Activated CD4-positive, alpha-beta memory T cell treated with anti-CD3 and anti-CD28 coated beads for 36 hours (primary cell): ENCODE measurements at places on chromosomes 7 and 10.

DNA sequence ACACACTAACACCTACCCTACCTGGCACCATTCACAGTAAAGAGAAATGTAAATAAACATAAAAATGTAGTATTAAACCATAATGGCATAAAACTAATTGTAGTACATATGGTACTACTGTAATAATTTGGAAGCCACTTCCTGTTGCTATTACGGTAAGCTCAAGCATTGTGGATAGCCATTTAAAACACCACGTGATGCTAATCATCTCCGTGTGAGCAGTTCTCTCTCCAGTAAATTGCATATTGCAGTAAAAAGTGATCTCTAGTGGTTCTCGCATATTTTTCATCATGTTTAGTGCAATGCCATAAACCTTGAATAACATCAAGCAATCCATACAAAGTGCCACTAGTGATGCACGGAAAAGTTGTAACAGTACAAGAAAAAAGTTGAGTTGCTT is 75.4 kb downstream of the CFTR start:
- no peak for DNase-seq
- H3K27me3 ChIP-seq: no peaks in the 10 kb centered on the region
- no peak overlapping the region for H3K27ac ChIP-seq
- no peaks in the 10 kb centered on the region for H3K36me3 ChIP-seq

DNA sequence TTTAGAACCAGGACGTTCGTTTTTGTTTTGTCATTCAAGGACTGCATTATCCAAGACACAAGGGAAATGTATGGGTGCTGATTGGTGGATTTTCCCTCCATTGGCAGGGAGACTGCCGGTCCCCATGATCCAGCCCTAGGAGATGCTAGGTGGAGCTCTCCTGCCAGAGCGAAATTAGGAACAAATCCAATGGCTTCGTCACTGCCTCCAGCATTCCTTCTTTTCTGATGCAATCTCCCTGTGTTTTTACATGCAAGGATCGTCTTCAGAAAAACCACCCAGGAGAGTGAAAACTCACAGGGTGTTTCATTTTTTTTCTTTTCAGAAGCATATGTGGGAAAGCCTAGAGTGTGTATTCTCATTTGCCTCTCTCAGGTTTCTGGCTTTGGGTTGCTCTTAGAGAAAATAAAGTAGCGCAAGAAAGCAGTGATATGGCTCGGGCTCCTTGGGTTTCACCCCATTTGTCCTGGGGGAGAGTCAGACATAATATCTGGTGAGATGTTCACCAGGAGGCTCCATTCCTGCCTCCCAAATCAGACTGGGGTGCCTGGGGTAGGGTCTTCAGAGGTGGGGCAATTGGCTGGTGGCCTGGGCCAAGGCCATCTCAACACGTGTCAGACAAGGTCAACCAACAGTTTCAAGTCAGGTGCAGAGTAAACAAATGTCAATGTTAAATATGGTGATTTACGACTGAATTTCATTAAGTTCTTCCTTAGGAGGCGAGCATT is 450.9 kb upstream of the MKI67 start:
- no peak for DNase-seq
- H3K27me3 ChIP-seq: peaks cover 3% of the 10 kb centered on the region
- H3K36me3 ChIP-seq: no peaks in the 10 kb centered on the region
- no peak overlapping the region for H3K27ac ChIP-seq
- no peak overlapping the region for H3K4me3 ChIP-seq
- H3K4me1 ChIP-seq: no peaks in the 10 kb centered on the region

DNA sequence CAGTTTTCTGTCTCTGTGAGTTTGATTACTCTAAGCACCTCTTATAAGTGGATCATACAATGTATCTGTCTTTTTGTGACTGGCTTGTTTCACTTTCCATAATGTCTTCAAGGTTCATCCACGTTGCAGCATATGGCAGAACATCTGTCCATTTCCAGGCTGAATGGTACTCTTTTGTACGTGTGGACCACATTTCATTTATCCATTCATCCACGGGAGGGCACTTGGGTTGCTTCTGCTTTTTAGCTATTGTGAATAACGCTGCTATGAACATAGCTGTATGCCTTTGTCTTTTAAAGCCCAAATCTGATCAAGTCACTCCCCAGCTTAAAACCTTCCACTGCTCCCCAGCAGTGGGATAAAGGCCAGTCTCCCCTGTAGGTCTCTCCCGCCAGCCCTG is 31.5 kb downstream of the EGFR start:
- H3K27me3 ChIP-seq: peaks cover 3% of the 10 kb centered on the region
- H3K4me1 ChIP-seq: no peaks in the 10 kb centered on the region
- no peak overlapping the region for H3K4me3 ChIP-seq

DNA sequence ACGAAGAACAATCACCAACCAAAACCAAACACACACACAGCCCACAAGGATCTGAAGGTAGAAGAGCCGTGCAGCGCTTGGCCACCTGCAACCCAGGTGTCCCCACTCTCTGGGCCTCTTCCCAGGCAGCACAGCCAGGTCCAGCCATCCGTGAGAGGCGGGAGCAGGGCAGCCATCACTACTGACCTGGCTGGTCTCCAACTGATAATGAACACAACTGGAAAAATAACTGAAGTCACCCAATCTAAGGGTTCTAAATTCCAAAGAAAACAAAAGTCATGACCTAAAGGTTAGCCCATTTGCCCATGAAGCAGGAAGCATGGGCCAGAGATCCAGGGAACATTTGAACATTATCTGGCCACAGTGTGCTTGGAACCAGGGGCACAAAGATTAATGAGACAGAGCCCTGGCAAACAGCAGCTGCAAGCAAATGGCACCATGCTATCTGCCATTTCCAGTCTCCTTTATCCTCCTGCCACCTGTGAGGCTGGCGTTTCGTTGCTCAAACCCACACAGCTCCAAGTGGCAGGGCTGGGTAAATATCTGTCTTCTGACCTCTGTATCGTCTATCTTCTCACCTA is 207.9 kb downstream of the TNS3 start:
- H3K36me3 ChIP-seq: no peaks in the 10 kb centered on the region
- H3K4me1 ChIP-seq: no peaks in the 10 kb centered on the region
- H3K4me3 ChIP-seq: no peak overlapping the region
- H3K27ac ChIP-seq: no peak overlapping the region

DNA sequence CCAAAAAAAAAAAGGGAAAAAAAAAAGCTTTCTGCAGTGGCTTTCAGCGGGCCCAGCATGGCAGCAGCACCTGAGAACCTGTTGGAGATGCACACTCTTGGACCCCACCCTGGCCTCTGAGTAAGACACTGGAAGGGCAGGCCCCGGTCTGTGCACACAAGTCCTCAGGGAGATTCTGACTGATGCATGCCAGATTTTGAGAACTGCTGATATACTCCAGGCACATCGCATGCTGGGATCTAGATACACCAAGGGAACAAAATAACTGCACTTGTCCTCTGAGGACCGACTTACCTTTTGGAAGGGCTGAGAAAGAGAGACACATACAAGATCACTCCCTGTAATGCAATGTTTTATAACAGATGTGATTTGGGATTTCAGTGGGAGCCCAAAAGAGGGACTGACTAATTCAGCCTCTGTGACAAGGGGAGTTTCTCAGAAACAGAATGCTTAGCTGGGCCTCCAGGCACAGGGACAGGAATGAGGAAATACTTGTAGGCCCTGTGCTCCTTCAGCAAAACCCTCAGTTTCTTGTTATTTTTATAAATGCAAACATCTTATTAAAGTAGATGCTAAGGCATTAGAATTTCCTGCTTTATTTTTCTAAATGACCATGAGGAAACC is 8.2 kb downstream of the EGFR start:
- DNase-seq: no peak
- no peaks in the 10 kb centered on the region for H3K4me1 ChIP-seq
- H3K27me3 ChIP-seq: peaks cover 21% of the 10 kb centered on the region
- H3K27ac ChIP-seq: no peak overlapping the region
- H3K36me3 ChIP-seq: no peaks in the 10 kb centered on the region
- no peak overlapping the region for H3K4me3 ChIP-seq

- DNase-seq: no peak
- H3K27me3 ChIP-seq: peaks cover 10% of the 10 kb centered on the region
- no peak overlapping the region for H3K27ac ChIP-seq
- no peaks in the 10 kb centered on the region for H3K36me3 ChIP-seq
These were observed 52.3 kb downstream of the TPST1 start for GRCh38 chr7:66257481-66257880.

- H3K4me3 ChIP-seq: no peak overlapping the region
- H3K27me3 ChIP-seq: no peaks in the 10 kb centered on the region
- no peak overlapping the region for H3K27ac ChIP-seq
- no peaks in the 10 kb centered on the region for H3K36me3 ChIP-seq
- H3K4me1 ChIP-seq: no peaks in the 10 kb centered on the region
- DNase-seq: no peak
These were observed 384.4 kb upstream of the ZWINT start for GRCh38 chr10:56745490-56745889.
